ENCODE measurements at places on chromosomes 3 and 15.
A peak's percentile ranks its signal among the peaks of the same experiment; 100 is the strongest.

DNA sequence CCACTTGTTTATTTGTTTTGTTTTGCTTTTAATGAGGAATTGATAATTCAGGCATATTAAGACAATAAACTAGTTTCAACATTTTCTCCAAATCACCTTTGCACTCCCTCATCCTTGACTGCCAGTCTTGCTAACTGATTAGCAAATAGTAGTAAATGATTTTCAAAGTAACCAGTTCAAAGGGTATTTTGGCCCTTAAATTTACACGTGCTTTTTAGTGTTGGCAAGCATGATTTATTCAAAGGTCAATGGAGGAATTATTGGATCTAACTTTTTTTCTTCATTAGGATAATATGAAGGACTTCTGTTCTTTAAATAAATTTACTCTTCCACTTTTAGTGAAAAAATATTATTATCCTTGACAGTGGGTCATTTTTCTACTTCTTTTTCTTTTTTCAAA lies 53.8 kb downstream of the BCHE start:
- no peak for DNase-seq

DNA sequence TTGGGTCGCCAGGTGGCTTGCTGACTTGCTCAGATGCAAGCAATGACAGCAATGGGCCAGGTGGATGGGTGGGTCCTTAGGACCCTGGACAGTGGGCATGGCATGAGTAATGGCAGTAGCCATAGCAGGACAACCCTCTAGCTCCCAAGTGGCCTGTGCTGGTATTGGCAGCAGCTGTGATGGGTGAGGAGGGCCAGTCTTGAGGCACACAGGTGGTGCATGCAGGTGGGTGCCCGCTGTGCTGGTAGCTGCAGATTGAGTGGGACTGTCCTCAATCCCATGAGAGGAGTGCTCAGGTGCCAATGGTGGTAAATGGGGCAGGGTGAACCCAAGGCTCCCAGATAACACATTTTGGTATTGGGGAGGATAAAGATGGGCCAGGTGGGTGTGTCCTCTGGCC lies 24.2 kb downstream of the AGBL1 start:
- DNase-seq, result no peak

DNA sequence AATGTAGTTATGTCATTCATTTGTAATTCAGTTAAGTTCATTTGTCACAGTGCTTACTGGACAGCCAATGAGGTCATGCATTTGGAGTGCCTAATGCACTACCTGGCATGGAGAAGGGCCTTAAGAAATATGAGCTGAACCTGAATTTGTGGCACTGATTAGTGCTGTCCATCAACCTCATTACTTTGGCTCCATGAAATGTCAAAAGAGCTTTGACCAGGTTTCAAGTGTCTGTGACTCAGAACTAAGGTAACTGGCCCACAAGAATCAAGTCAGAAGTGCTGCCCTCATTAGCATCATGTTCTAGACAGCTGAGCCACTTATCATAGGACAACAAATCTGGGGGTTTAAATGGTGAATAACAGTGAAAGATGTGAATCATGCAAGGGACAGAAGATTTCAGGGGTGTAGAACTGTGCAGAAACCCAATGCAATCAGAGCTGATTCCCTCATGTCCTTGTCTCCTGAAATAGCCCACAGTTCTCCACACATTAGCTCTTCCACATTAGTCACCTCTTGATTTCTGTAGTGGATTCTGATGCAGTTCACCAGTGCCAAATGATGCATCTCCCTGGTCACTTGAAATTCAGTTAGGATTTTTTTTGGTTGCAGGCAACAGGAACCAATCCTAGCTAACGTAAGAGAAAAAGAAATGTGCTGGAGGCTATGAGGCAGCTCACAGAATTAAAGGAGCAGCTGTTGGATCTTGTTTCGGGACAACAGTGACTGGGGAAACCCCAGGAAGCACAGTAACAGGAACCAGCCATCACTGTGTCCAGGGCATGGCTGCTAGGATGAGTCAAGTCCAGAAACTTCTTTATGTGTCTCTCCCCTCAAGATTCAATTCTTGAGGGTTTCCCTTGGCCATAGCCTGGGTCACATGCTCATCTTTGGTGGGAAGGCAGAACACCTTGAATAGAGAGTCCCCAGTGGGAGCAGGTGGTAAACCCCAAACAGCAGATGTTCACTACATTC lies 38.7 kb downstream of the CHST2 start:
- DNase-seq, result no peak

DNA sequence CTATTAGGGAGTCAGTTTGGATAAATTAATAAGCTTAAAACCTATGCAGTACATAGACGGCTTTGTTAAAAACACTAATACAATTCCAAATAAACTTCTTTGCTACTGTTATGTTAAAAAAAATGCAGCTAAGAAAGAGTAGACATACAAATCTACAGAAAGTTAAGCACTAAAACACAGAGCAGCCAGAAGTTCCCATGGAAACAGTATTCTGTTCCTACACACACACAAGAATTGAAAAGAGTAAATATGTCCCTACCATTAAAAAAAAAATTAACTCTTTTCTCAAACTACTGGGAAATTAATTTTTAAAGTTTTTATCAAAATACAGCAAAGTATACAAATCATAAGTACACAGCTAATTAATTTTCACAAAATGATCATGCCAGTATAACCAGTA lies 71.6 kb downstream of the CLASP2 start:
- no peak for DNase-seq

DNA sequence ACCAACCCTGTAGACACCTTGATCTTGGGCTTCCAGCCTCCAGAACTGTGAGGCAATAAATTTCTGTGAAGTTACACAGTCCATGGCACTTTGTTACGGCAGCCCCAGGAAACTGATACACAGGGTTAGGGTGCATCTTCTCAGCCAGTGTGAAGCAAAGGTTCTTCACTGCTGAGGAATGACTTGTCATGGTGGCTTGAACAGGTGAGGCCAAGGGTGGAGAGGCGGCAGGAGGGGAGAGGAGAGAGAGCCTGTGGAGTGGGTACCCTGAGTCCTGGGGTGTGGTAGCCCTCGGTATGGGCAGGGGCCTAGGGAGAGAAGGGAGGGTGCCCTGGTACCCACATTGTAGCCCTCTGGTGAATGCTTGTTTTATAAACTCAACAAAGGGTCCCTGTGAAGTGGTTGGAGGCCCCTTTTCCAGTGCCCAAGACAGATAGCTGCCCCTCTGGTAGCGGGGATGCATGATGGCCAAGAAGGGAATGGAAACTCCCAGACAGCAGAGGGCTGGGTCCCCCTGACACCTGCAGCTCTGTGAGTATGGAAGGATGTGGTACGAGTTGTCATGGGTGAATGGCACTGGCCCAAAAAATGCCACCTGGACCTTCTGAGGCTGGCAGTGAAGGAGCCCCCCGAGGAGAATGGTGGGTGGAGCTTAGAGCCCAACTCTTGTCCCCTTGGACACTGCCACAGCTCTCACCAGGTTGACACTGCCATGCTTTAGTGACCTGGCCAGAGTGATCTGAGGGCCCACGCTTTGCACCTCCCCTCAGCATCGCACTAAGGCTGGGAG lies 49.6 kb downstream of the SPSB4 start:
- no peak for DNase-seq

DNA sequence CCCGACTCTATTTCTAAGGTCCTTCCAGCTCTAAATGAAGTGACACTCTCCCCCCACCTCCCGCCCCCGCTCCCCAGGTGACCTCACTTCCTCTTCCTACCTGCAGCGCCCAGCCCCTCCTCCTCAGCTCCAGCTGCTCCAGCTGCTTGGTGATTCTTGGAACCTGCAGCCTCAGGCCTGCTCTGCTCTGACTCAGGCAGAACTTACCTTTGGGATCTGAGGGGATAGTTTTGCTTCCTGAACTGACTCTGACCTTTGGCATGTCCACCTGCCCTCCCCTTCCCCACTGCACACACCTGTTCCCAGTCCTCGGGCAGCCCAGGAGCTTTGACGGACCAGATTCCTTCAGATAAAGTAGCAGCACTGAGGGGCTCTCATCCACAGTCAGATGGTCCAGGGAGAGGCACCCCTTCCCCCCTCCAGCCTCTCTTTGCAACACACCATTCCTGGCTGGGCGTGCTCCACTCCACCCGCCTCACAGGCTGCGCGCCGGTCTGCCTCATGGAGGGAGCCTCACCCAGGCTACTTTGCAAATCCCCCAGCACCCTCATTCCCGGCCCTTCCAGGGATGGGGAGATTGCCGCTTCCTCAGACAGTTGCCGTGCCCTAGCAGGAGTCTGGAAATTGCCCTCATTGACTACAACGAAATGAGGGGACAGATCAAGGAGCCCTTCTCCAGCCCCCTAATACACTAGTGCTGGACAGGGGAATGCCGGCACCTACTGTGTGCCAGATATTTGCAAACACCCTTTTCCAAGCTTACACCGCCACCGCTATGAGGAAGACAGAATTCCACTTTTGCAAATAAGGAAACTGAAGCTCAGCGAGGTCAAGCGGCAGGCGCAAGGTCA lies 692 bp upstream of the C15orf39 start:
- DNase-seq, result no peak

GRCh38 chr3:52463416-52463815 lies 8.0 kb downstream of the NISCH start:
- DNase-seq, result no peak

GRCh38 chr3:194370753-194371152 lies 1.2 kb upstream of the LRRC15 start:
- no peak for DNase-seq

DNA sequence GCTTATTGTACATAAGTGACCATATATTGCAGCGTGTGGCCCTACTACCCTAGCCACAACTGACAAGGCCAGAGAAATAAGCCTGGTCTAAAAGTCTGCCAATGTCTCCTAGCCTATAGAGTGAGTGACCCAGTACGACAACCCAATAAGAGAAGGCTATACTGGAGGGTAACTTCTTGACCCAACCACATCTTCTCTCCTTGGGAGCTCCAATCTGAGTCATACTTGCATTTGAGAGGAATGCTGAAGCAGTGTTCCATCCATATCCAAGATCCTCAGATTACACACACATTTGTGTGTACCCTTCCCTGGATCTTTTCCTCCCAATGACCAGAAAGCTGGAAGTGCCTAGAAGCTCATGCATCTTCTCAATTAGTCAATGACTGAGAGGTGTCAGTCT lies 11.3 kb upstream of the STT3B start:
- no peak for DNase-seq

- no peak for DNase-seq
Observed at GRCh38 chr3:190721330-190721729, 141.2 kb downstream of the GMNC start.

GRCh38 chr3:125434582-125435011 lies 59.5 kb upstream of the ZNF148 start:
- DNase-seq, result no peak

DNA sequence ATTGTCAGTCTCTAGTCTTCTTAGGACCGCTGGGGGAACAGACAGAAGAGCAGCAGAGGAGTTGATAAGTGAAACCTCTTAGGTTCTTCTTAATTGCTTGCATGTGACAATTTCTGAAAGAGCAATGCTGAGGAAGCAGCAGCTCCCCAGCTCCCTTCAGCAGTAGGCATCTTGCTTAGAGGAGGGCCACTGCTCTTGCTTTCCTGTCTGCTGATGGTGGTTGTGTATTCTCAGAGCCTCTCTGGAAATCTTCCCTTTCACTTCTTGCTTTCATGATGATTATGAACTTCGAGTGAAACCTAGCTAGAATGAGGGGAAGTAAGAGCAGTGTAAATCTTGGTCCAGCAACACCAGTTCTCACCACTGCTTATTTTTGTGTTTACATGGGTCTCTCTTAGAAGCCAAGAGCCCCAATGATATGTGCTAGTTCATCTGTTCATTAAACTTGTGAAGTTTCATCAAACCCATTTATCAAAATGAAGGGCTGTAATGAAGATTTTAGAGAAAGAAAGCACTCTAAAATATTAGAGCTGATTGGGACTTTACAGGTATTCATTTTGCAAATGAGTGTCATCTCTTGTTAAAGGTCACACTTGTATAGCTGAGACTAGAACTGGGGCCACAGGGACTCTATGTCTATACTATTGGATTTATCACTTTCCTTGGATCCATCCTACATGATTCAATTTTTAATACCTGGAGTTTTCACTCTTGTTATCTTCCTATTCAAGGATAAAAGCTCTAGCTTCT lies 246.7 kb downstream of the LPP start:
- DNase-seq, result no peak

GRCh38 chr15:68034081-68034480 lies 20.0 kb upstream of the PIAS1 start:
- no peak for DNase-seq

DNA sequence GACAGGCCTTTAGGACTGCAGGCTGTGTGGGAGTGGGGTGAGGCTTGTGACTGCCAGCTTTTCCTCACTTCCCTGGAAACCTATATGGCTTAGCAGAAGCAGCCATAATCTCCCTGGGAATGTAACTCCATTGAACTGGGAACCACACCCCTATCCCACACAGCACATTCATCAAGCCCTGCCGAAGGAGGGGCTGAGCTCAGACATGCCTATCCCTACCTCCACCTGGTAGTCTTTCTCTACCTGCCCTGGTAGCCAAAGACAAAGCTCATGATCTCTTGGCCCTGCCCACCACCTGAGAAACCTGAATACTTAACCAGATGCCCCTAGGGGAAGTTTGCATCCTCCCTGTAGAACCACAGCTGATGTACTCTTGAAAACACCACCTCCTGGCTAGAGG lies 219.8 kb downstream of the UNC13C start:
- DNase-seq, result no peak

- DNase-seq, result no peak
Observed at GRCh38 chr3:115912372-115912771, 289.1 kb downstream of the GAP43 start.

DNA sequence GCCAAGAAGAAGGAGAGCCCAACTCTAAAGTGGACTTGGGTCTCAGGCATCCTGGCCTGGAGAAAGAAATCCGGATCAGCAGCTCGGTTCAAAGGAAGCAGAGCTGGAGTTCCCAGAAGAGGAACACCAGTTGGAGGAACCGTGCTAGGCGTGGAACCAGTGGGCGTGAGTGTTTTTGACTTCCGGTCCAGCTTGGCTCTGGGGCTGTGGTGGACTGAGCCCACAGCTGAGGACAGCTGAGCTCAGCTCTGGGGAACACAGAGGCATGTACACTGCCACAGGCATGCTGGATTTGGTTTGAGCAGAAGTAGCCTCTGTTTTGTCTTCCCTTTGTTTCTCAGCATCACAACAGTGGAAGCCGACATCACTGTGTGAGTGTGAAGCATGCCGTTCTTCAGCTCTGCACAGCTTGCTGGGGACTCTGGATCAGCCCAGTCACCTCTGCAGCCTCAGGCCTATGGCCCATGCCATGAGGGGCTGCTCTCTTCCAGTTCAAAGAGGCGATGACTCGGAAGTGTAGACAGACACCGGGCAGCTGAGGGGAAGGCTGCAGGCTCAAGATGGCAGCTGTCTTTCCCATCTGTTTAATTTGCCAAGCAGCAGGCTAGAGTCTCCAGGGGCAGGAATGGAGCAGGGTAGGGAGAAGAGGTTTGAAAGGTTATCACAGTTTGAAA lies 185.8 kb upstream of the UBE3A start:
- no peak for DNase-seq

- DNase-seq, result peak; percentile 18
Observed at GRCh38 chr3:46184469-46184868, 23.6 kb downstream of the CCR1 start.

GRCh38 chr3:186746008-186746407 lies 28.8 kb downstream of the KNG1 start:
- peak; percentile 3 for DNase-seq

GRCh38 chr3:86973440-86973839 lies 17.5 kb downstream of the VGLL3 start:
- DNase-seq, result no peak

- DNase-seq, result no peak
Observed at GRCh38 chr15:100468285-100468684, 60.5 kb downstream of the CERS3 start.
